Neural crest cell (in vitro differentiated cells): ENCODE measurements at places on chromosomes 1 and 21.

- no peak for DNase-seq
Observed at GRCh38 chr1:244218220-244218619, 167.1 kb downstream of the ZBTB18 start.

GRCh38 chr1:170732252-170732588 lies 68.3 kb downstream of the PRRX1 start:
- no peak for DNase-seq

DNA sequence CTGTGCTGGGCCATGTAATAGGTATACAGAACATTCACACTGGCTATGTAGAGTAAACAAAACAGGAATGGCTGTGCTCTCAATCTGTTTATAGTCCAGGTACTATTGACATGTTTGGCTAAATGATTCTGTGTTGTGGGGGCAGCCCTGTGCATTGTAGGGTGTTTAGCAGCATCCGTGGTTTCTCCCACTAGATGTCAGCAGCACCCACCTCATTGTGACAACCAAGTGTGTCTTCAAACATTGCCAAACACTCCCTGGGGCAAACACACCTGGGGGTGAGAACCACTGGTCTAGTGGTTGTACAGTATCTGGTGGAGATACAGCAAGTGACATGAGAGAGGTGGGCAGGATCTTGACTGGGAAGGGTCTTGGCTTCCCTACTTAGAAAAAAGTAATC lies 80.4 kb upstream of the SPATA6 start:
- no peak for DNase-seq

- no peak for DNase-seq
Observed at GRCh38 chr1:183444243-183444642, 26.1 kb upstream of the NMNAT2 start.

- no peak for DNase-seq
Observed at GRCh38 chr21:41425954-41426675, at the start of gene MX1. MX1 (plus strand) TSS chr21:41426239; CDS start chr21:41432071, 5,832 bp downstream.

GRCh38 chr1:91741906-91742305 lies 144.0 kb downstream of the TGFBR3 start:
- no peak for DNase-seq

GRCh38 chr1:100700586-100700985 lies 19.0 kb upstream of the VCAM1 start:
- no peak for DNase-seq
